ENCODE measurements at places on chromosomes 4 and X. TPM values are rescaled to one million over a fixed set of nuclear protein-coding genes. Genes with fewer than 3 reads are reported as not detected.

DNA sequence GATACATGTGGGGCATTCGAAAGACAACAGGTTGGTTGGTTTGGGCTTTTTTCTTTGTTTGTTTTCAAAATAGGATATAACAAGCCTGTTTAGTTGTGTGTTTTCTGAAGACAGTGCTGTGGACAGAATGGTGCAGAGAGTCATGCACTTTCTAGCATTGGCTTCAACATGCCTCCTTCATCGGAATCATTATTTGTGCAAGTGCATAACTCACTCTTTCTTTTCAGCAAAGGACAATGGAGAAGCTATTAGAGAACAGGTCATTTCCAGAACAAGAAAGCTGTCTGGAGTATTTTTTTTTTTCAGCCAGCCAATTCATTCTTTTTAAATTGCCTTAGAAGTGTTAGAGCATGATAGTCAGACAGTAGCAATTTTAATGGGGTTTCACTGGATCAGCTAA, 225.8 kb downstream of the STK32B start:
- no peak for DNase-seq

DNA sequence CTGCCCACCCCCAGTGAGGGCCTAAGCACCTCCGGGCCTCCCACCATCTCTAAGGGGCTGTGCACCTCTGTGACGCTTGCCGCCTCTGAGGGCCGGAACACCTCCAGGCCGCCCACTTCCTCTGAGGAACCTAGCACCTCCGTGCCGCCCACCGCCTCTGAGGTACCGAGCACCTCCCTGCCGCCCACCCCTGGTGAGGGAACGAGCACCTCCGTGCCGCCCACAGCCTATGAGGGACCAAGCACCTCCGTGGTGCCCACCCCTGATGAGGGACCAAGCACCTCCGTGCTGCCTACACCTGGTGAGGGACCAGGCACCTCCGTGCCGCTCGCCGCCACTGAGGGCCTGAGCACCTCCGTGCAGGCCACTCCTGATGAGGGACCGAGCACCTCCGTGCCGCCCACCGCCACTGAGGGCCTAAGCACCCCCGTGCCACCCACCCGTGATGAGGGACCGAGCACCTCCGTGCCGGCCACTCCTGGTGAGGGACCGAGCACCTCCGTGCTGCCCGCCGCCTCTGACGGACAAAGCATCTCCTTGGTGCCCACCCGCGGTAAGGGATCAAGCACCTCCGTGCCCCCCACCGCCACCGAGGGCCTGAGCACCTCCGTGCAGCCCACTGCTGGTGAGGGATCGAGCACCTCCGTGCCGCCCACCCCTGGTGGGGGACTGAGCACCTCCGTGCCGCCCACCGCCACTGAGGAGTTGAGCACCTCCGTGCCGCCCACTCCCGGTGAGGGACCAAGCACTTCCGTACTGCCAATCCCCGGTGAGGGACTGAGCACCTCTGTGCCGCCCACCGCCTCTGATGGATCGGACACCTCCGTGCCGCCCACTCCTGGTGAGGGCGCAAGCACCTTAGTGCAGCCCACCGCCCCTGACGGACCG, 977 bp downstream of the MAGEE1 start:
- no peak for DNase-seq

- no peak for DNase-seq
Measured at GRCh38 chr4:84968925-84969324, 2.4 kb upstream of the WDFY3 start.

DNA sequence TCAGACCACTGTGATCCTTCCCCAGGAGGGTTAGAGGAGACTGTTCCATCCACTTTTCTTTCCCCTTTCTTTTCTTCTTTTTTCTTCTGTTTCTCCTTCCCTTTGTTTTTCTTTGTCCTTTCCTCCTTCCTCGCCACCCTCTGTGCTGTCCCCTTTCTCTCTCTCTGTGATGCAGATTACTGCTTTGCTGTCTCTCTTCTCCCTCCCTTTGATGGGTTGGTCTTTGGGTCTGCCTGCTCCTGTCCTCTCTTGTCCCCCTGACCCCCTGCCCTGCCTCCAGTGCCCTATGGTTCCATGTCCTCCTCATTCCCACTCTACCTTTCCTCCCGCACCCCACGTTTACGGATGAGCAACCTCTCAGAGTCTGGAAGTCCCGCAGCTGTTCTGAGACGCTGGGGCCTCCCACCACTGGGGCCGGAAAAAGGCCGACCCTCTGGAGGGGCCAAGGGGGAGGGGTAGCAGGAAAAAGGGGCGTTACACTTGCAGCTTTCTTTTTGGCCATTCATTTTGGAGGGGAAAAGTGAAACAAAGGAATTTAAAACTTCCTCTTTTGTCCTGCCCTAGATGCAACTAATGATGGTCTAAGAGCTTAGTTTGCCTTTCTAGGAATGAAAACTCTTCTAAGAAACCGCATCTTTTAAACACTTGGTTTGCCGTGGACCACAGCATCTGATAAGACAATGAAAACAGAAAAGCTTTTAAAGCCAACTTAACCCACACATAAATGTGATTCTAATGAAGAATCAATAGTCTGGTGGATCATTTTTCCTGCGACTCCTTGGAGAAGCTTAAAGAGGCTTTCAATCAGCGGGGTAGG, 24.5 kb upstream of the TSR2 start:
- DNase-seq, result peak; percentile 54

DNA sequence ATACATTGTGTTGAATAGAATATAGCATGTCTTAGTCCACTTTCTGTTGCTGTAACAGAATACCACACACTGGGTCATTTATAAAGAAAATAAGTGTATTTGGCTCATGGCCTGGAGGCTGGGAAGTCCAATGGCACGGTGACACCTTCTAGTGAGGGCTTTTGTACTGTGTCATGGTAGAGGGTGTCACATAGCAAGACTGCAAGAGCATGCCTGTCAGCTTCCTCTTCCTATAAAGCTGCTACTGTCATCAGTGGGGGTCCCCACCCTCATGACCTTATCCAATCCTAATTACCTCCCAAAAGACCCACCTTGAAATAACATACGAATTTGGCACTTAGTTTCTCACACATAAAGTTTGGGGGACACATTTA, 193.2 kb downstream of the PTTG2 start:
- no peak for DNase-seq

DNA sequence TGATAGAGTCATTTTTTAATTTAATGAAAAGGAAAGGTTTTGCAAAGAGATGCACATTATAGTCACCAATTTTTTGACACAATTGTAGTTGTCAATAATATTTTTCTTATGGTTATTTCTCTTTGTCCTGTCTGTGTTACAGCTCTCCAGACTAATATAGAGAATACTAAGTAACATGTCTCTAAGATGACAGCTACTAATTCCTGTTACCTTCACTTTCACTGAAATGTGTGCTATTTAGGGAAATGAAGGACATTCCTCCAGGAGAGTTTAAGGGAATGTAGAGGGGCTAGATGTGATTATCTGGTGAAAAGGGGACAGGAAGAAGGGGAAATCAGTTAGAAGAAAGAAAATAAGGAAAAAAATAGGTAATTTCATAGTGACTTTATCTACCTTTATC, 1.4 kb downstream of the KLHL5 start:
- DNase-seq, result no peak

GRCh38 chr4:57103051-57103450, 7.1 kb downstream of the IGFBP7 start:
- peak; percentile 78 for DNase-seq

DNA sequence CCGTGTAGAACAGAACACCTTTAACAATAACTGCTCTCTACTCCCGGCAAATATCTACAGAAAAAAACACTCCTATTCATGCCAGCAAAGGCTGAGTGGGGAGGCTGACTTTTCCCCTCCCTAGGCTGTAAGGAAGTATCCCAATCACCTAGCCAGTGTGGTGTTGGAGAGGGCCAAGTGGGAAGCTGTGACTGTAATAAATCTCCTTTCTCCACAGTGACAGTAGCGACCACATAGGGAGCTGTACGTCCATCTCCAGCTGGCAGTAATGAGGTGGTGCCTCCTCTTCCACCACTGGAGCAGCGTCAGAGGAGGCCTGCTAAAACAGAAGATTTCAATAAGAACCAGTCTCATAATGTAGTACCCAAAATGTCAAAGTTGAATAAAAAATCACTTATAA, 47.9 kb upstream of the PLAC1 start:
- no peak for DNase-seq

DNA sequence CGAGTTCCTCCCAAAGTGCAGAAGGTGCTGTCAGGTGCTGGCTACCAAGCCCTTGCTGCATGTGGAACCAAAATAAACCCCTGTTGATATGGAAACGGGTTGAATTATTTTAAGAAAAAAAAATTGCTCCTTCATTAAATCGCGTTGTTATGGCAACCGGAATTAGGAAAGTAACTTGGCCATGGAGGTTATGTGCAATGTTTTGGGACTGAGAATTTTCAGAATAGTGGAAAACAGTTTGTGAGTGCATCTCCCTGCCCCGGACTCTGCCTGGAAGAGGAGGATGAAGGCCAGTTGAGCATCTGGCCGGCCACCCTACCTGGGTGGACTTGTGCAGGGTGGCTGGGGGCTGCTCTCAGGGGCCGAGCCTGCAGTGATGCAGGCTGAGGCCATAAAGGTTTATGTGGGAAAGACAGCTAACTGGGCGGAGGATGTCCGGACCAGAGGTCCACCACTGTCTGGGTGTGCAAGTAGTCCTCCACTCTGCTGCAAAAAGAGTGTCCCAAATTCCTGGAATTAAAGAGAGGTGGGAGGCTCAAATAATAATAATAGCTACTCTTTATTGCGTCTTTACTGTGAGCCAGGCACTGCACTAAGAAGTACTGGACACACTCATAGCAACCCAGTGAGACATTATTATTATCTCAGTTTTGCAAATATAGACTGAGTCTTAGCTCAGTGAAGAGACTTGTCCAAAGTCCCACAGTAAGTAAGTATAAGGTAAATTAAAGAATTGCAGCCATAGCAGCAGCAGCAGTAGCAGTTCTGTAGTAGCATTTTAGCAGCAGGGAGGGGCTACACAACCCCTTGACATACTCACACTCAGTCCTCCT, 20.6 kb downstream of the RTL5 start:
- no peak for DNase-seq

DNA sequence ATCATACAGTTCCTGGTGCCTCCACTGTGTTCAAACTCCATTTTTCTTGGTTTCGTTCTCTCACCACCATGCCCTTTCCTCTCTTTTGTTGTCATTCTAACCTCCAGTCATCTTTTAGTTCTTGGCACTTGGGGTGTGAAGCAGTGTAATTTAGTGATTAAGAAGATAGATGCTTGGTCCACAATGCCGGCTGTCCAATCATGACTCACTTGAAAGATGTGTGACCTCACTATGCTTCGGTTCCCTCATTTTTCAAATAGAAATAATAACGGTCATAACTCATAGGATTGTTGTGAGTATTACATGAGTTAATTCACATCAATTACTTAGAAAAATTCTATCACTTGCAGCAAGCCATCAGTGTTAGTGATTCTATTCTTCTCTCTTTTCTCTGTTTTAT, 327.8 kb downstream of the ADGRL3 start:
- DNase-seq, result no peak

- DNase-seq, result no peak
Measured at GRCh38 chr4:169846396-169846795, 88.7 kb upstream of the HPF1 start.

- peak; percentile 69 for DNase-seq
Measured at GRCh38 chr4:6324999-6325787, 55.5 kb downstream of the WFS1 start.

- peak; percentile 56 for DNase-seq
Measured at GRCh38 chr4:141002323-141002805, 130.9 kb downstream of the RNF150 start.

- no peak for DNase-seq
Measured at GRCh38 chr4:138659812-138660316, 355.7 kb upstream of the NOCT start.

- no peak for DNase-seq
Measured at GRCh38 chr4:80839281-80839680, 191.2 kb upstream of the BMP3 start.

DNA sequence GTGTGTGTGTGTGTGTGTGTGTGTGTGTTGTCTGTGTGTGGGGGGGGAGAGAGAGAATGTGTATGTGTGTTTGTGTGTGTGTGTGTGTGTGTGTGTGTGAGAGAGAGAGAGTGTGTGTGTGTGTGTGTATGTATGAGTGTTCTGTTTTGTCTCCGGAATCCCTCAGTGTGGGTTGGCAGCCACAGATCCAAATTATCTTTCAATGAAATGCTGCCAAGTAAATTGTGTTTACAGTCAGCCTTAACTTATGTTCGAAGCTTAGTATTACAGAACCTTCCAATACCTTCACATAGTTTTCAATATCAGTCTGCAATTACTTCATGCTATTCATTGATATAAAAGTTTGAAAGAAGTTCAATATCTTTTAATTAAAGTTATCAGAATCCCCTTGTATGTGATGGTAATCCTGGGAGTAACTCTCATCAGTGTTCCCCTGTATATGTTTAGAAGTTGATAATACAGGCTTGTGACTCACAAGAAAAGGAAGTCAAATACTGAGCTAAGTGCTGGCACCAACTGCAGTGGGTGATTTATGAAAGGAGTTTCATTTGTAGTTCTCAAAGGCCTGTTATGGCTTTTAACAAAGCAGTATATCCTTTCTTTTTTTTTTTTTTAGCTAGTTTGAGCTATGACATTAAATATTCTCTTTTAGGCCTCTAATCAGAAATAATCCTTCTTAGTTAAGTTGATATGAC, 51.6 kb upstream of the HTR2C start:
- DNase-seq, result peak; percentile 17

DNA sequence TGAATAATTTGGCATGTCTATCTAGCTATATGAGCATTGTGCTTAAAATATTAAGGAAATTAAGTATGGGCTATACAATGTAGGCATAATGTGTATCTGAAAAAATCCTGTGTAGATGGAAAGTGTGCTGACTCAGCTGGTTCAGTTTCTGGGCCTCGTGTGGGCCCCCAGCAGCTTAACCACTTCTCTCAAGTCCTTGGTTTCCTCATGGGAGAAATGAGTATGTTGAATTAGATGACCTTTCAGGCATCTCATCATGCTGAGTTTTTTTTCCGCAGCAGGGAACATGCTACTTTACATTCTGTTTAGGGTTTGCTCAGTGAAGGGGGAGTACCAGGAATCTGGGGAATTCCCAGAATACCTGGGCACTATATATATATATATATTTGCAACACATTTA, 30.5 kb downstream of the RHOH start:
- no peak for DNase-seq

The MTTP gene
- 0.57 TPM for total RNA-seq

The ODAM gene
- total RNA-seq, result 2.4 TPM

The SHROOM4 gene
- total RNA-seq, result 28.0 TPM

The XKRX gene
- 8.8 TPM for total RNA-seq

The RBM46 gene
- not detected for total RNA-seq

The AFF1 gene
- total RNA-seq, result 79.0 TPM
